ENCODE measurements at places on chromosomes 16 and 17. TPM values are rescaled to one million over a fixed set of nuclear protein-coding genes. Genes with fewer than 3 reads are reported as not detected.

The HOXB6 gene
- polyA plus RNA-seq = 17.1 TPM

The DNAI2 gene
- polyA plus RNA-seq = 4.1 TPM

The ITPRIPL2 gene
- polyA plus RNA-seq = 31.4 TPM

The ANKRD40CL gene
- 0.38 TPM for polyA plus RNA-seq

The EVPL gene
- 53.1 TPM for polyA plus RNA-seq

The TMEM92 gene
- polyA plus RNA-seq = 6.4 TPM

The NGFR gene
- 12.4 TPM for polyA plus RNA-seq

The TBC1D28 gene
- not detected for polyA plus RNA-seq

The TMEM238L gene
- not detected for polyA plus RNA-seq

The SAMD14 gene
- 21.6 TPM for polyA plus RNA-seq

GRCh38 chr17:41860254-41860931, 4.8 kb downstream of the KLHL11 start:
- DNase-seq = no peak

DNA sequence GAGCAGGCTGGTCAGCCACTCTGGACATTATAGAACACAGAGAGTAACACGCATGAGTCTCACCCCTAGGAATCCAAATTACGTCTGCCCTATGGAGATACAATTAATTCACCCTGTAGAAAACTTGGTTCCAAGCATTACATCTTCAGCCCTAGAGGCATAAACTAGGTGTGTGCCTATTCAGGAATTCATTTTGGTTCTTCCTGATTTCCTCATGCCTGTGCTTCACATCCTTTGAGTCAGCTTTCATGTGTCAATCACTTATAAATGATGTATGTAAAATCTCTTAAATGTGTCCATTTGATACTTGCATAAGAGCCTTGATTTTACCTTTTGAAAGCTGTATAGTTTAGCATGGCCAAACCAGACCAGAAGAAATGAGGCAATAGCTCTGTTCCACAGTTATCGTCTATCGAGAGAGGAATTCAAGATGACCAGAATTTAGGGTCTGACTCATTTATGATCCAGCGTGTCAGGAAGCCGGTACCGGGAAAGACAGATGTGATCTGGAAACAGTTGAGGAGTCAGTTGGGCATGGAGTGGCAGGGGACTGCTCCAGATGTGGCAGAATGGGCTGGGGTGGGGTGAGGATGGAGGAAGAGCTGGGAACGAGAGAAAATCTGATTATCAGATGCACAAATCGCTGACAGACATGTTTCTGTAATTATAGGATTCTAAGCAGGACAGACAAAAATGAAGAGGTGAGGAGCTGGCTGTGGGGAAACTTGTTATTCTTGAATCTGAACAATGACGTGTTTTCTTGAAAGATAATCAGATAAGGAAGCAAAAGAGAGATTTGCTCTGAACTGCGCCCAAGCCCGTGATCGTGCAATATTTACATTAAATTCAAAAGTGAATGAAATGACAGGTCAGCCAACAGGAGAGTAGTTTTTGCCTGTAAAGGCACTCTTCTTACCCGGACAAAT, 76.7 kb downstream of the C16orf95 start:
- DNase-seq = no peak

- no peak for DNase-seq
Observed at GRCh38 chr16:1635070-1635469, 22.9 kb downstream of the CRAMP1 start.

GRCh38 chr17:70336411-70336810, 167.1 kb downstream of the KCNJ2 start:
- no peak for DNase-seq

DNA sequence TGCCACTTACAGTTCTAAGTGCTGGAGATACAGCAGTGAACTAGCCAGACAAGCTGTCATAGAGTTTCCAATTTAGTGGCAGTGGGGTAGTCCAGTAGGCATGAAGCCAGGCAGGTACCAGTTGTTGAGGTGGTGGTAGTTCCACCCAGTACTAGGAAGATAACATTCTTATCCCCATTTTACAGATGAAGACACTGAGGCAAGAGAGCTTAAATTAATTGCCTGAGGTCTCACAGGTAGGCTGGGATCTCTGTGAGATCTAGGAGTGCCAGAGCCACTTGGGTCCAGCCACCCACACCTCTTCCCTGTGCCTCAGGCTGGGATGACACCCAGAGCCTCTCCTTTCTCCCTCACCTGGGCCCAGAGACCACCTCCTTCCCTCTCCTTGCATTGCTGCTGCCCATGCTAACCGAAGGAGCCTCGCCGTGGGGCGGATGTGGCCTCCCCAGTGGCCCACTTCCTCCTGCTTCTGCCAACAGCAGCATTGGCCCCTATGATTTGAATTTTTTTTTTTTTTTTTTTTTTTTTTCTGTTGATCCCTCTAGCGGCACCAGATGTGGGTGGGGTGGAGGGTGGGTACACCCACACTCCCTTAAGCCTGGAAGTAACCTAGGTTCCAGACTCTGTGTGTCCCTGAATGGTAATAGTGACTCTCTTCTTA, 114.0 kb downstream of the PRKCB start:
- DNase-seq = peak; percentile 85

DNA sequence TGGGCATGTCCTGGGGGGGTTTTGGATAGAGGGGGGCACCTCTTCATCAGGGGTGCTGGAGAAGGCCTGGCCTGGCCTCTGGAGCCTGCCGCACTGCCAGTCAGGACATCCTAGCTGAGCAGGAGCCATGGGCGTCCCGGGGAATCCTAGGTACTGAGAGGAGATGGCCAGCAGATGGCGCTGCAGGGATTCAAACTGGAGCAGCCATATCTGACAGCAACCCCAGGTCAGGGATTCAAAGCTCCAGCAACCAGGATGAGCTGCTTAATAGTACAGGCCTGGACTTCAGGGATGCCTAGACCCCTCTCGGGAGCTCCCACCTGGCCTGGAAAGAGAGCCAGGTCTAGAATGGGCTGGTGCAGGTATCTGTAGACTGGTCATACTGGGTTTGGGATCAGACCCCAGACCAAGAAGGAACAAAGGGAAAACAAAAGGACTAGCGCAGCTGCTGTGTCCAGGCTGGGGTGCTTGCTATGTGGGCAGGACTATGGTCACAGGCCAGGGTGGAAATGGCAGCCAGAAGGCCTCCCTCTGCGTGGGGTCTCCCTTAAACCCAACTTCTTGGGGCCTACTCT, 306.9 kb upstream of the RBFOX1 start:
- DNase-seq = peak; percentile 78

GRCh38 chr17:71870546-71870862, 250.3 kb upstream of the SOX9 start:
- DNase-seq = no peak

- no peak for DNase-seq
Observed at GRCh38 chr17:15039366-15039765, 225.8 kb downstream of the PMP22 start.

DNA sequence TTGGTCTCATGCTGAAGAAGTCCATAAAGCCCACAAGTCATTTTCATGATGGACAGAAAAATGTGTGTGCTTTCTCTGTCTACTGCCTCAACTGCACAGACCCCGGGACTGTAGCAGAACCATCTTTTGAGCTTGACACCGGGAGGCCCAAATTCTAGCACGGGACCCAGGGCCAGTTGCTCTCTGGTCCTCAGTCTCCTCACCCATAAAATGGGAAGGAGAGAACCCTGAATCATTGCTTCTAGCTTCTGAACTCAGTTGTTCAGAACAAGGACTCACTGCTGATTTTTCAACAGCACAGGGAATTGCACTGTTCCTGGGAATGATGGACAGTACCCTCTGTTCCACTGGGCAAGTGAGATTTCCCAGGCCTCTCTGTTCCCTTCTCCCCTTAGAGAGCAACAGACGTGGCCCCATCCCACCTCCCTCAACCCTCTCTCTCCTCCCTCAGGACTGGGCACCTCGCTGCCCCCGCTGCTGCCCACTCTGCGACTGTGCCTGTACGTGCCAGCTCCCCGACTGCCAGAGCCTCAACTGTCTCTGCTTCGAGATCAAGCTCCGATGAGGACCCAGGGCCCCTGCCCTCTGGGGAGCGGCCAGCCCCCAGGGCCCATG, 2.2 kb upstream of the ALDOA start:
- no peak for DNase-seq

GRCh38 chr17:82383411-82383810, 11.8 kb downstream of the UTS2R start:
- no peak for DNase-seq

DNA sequence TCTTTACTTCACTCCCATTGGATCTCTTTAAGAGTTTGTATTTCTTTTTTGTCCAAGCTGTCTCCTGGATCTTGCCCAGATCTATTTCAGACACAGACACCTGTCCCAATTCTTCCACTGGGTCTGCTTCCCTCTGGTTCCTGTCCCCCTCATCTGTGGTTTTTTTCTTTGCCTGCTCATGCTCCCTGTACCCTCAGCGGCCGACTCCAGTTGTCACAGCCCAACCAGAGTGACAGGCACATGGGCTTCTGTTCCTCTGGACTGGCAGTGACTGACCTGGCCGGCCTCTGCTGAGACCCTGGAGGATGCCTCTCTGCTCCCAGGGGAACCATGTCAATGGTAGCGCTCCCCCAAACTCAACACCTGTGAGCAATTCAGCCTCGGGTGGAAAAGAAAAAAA, 142.6 kb downstream of the WSCD1 start:
- DNase-seq = no peak

DNA sequence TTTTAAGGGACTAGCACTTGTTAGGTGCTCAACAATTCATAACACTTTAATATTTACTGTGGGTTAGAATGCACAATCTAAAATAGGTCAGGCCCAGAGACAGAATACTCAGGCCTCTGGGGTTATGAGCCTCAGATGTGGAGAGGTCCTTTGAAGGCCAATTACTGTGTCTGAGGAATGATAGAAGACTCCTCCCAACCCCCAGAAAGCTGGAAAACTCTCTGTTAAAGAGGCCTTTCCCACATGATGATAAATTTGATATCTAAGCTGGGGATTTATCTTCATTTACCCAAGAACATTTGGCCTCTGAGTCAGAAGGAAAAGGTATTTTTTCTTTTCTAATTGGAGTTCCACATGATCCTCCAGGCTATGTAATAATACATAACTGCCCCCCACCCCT, 41.1 kb upstream of the MMD start:
- no peak for DNase-seq

DNA sequence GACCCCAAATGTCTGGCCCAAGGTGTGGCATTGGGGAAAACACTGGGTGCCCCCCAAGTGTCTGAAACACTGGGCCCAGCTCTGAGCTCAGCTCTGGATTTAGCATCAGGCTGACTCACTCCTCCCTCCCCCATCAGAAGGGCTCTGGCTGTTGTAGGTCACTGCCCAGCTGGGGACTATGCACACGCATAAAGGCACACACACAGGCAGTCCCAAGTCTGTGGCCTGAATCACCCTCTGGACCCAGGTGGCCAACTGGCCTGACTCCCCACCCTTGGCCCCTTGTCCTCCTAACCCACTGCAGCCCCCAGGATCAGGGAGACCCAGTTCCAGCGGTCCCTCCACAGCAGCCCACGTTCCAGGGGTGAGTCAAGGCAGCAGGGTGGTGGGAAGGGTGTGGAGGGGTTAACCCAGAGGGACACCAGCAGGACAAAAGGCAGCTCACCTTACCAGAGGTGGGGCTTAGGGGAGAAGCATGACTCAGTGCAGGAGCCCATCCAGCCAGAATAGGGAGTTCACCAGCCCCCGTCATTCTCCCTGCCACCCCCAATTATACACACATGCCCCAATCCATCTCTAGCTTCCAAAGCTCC, 47.0 kb downstream of the MYO18A start:
- DNase-seq = no peak

DNA sequence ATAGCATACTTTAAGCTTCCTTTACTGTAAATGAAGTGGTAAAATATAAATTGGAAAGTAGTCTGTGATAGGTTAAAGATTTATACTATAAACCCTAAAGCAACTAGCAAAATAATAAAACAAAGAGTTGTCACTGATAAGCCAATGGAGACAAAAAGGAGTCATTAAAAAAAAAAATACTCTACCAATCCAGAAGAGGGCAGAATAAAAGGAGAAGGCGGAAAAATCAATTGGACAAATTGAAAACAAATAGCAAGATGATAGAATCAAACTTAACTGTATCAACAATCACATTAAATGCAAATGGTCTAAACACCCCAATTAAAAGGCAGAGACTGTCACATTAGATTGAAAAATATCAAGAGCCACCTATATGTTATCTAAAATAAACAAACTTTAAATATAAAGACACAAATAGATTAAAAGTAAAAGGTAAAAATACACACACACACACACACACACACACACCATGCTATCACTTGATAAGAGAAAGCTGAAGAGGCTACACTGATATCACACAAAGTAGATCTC, 71.8 kb downstream of the CACNG1 start:
- DNase-seq = no peak

- no peak for DNase-seq
Observed at GRCh38 chr16:65015599-65015998, 106.3 kb downstream of the CDH11 start.

DNA sequence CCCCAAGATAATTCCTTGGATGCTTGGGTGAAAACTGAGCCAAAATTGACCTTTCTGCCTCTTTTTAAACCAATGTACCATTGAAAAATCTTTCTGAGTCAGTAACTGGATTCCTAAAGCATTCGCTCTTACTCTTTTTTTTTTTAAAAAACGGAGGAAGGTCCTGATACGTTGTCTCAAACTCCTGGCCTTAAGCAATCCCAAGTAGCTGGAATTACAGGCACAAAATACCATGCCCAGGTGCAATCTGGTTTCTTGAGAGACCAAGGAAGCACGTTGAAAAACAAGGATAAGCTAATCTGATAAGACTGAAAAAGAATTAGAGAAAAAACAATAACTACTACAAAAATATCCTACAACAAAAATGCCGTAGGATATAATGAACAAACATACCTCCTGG, 136.5 kb downstream of the SSH2 start:
- DNase-seq = no peak

- DNase-seq = no peak
Observed at GRCh38 chr16:82713778-82714177, 87.0 kb downstream of the CDH13 start.

- no peak for DNase-seq
Observed at GRCh38 chr16:49969091-49970030, 55.7 kb upstream of the CNEP1R1 start.

GRCh38 chr16:10312008-10312407, 73.9 kb upstream of the ATF7IP2 start:
- no peak for DNase-seq

DNA sequence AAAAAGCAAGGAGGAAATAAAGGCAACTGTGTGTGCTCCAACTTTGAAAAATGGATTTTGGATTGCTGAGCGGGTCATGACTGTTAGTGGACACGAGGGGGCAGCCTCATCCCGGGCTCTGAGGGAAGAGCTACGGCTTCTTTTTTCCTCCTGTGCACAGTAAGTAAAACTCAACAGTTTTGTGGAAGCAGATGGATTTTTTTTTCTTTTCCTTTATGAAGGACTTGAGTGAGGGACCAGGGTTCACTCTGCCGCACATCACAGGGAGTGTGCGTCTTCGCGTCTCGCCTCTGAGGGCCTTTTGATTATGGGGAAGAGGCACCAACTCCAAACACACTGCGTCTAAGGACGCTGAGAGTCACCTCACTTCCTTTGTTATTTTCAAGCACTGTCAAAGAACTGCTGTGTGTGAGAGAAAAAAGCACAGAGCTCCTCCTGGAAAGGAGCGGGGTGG, 80.3 kb upstream of the GOT2 start:
- DNase-seq = no peak

GRCh38 chr17:80927791-80928216, 63.8 kb upstream of the CHMP6 start:
- DNase-seq = no peak

GRCh38 chr17:10631048-10631700, 25.9 kb downstream of the MYH3 start:
- DNase-seq = no peak
